ENCODE measurements at places on chromosomes 3 and 15. TPM values are rescaled to one million over a fixed set of nuclear protein-coding genes. Genes with fewer than 3 reads are reported as not detected.
A peak's percentile ranks its signal among the peaks of the same experiment; 100 is the strongest.

DNA sequence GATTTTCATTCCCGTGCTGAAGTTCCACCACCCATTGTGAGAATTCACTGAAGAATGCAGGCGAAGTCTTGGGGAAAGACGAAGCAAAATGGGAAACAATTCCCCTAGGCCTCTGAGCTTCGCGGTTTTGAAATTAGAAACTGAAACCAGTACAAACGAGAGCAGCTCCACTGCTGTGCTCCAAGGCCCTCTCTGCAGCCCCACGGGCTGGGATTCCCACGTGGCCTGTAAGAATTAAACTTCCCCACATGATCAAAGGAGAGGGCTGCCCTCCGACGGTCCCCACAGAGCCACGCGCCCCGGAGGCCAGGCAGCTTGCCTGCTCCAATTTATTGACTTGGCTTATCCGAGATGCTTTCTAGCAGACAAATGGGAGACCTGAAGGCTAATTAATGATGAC lies 144.0 kb downstream of the GREM1 start:
- no peak for DNase-seq

DNA sequence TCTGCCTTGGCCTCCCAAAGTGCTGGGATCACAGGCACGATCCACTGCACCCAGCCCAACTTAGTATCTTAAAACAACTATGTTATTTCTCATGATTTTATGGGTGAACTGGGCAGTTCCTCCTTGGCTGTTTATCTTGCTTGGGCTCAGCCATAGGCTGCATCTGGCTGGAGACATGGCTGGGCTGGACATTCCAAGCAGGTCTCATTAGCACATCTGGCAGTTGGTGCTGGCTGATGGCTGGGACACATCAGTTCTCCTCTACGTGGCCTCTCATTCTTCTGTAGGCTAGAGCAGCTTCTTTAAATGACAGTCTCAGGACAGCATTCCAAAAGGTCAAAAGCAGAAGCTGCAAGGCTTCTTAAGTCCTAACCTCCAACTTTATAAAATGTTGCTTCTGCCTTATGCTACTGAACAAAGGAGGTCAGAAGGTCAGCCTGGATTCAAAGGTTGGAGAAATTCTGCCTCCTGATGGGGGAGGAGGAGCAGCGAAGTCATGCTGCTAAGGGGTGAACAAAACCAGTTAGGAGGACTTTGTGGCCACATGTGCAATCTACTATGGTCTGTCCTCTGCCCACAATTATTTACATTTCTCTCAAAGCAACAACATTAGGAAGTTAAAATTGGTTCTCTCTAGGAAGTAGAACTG lies 144.0 kb downstream of the AQP9 start:
- DNase-seq: no peak

- peak; percentile 90 for DNase-seq
These were observed 294.9 kb upstream of the SGO1 start for GRCh38 chr3:20480786-20481365.

GRCh38 chr3:71397046-71397445 lies 186.5 kb downstream of the FOXP1 start:
- peak; percentile 59 for DNase-seq

GRCh38 chr3:39415983-39416382 lies 9.5 kb downstream of the RPSA start:
- DNase-seq: no peak

Gene ANKRD63
- total RNA-seq: not detected

DNA sequence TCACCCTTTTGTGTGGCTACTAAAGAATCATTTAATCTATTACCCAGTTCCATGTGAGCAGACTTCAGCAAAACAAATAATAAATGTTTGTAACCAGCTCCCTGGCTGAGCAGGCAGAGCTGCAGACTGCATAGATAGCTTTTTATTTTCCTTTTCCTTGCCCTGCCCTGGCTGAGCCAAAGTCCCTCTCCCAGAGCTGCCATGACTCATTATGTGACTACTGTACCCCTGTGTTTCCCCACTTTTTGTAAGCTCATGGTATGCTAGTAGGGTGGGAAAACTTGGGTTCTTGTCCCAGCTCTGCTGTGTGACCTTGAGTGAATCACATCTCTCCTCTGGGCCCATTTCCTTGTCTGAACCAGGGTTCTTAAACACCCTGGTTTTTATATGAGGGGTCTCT lies 127.5 kb downstream of the CLSTN2 start:
- DNase-seq: no peak

DNA sequence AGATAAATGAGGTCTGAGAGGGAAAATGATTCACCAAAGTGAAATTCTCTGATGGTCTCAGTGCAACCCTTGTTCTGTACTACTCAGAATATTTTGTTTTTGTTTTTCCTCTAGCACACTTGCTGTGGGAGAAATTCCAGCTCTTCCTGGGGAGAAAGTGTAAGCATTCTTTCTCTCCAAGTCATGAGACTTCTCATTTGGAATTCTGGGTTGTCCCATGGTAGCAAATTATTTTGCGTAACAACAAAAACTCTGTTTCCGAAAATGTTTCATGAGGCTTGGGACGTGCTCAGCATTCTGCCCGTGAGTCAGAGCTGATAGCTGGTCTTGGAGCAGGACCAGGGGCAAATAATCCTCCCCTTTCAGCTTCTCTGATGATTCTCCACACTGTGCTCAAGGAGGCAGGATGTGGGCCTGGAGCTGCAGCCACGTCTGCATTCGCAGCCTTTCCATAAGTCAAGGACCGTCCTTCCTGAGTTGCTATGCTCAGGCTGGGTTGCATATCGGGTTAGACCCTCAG lies 70.3 kb downstream of the SENP2 start:
- peak; percentile 50 for DNase-seq

- DNase-seq: no peak
These were observed 276.2 kb upstream of the LRRFIP2 start for GRCh38 chr3:37450561-37450960.

- DNase-seq: no peak
These were observed 127.4 kb upstream of the MLF1 start for GRCh38 chr3:158443632-158444031.

Gene FANCD2OS
- not detected for total RNA-seq

Gene IGDCC3
- not detected for total RNA-seq

DNA sequence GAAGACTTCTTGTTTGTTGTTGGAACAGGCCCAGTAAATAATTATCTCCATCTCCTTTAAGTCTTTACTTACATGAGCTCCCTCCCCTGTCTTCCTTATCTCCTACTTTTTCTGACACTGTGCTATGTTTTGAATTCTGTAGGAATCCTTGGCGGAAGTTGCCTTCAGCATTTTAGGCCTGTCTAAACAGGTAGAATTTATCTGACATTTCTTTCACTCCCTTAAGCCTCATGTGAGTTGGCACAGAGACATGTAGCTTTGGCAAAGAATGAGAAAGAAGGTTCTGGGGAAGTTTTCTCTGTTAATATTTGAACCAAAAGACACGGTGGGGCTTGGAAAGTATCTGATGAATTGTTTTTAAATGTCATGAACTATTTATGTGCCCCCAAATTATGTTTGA lies 8.1 kb downstream of the MCTP2 start:
- DNase-seq: no peak

Data from lung microvascular endothelial cell (primary cell).